Fibroblast of the conjunctiva (primary cell): ENCODE measurements at places on chromosomes 2 and 18.
A peak's percentile ranks its signal among the peaks of the same experiment; 100 is the strongest.

- no peak for DNase-seq
Measured at GRCh38 chr2:120332384-120332783, 13.6 kb upstream of the INHBB start.

DNA sequence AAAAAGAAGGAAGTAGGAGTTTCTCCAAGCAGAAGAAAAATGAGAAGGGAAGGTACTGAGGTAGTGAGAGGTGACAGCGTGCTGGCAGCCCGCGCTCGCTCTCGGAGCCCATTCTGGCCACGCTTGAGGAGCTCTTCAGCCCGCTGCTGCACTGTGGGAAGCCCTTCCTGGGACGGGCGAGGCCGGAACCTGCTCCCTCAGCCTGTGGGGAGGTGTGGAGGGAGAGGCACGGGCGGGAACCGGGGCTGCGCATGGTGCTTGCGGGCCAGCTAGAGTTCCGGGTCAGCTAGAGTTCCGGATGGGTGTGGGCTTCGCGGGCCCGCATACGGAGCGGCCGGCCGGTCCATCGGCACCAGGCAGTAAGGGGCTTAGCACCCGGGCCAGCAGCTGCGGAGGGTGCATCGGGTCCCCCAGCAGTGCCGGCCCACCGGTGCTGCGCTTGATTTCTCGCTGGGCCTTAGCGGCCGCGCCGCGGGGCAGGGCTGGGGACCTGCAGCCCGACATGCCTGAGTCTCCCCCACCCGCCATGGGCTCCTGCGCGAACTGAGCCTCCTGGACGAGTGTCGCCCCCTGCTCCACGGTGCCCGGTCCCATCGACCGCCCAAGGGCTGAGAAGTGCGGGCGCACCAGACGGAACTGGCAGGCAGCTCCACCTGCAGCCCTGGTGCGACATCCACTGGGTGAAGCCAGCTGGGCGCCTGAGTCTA lies 11.1 kb upstream of the CYS1 start:
- no peak for DNase-seq

- no peak for DNase-seq
Measured at GRCh38 chr2:157304811-157305722, 20.6 kb downstream of the ERMN start.

GRCh38 chr2:173990970-173991819 lies 26.0 kb upstream of the SP3 start:
- peak; percentile 86 for DNase-seq

GRCh38 chr2:147006736-147007141 lies 838.1 kb upstream of the ACVR2A start:
- DNase-seq, result peak; percentile 87

GRCh38 chr2:230872151-230872967 lies 7.6 kb downstream of the ITM2C start:
- DNase-seq, result no peak
